ENCODE measurements at places on chromosomes 5 and 9.

- DNase-seq: no peak
Measured at GRCh38 chr5:147782110-147783028, at the start of gene JAKMIP2. TSS of gene JAKMIP2 (minus strand) at chr5:147782728. CDS start at chr5:147671806, 110,922 bp downstream.

DNA sequence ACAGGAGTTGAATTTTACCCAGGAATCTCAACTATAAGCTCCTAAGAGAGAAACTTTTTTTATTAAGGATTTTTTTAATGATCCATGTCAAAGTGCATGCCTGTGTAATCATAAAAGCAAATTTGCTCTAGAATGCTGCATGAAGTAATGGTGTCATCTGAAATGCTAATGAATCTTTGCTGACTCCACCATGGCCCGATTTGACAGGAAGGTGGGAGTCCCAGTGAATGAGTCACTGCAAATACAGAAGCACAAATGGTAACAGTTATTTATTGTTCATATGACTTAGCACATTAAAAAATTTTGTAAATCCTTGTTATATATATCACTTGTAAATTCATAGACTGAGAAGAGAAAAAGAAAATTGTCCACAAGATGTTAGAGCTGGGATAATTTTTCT is 341.3 kb downstream of the RASEF start:
- DNase-seq: no peak

GRCh38 chr5:132273631-132274030 is 16.1 kb downstream of the PDLIM4 start:
- no peak for DNase-seq

DNA sequence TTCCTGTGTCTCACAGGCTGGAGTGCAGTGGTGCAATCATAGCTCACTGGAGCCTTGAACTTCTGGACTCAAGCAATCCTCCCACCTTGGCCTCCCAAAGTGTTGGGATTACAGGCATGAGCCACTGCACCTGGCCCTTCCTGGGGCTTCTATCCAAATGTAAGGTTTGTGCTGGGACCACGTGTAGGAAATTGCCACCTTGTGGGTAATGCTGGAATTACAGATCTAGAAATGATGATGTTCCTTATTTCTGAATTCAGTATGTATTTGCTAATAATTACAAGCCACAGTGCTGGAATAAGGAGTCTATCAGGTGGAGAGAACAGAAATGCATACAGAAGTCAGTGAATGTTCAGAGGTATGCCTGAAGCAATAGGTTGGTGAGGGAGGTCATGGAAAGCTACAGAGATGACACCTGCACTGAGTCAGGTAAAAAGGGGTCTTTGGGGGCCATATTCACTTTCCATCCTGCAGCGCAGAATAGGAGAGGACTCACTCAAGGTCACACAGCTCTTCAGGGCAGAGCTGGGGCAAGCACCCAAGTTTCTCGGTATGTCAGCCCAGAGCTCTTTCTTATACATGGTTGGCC is 8.8 kb upstream of the IGFBPL1 start:
- DNase-seq: peak; percentile 44

- no peak for DNase-seq
Measured at GRCh38 chr9:135341612-135342169, 137.9 kb upstream of the PPP1R26 start.

DNA sequence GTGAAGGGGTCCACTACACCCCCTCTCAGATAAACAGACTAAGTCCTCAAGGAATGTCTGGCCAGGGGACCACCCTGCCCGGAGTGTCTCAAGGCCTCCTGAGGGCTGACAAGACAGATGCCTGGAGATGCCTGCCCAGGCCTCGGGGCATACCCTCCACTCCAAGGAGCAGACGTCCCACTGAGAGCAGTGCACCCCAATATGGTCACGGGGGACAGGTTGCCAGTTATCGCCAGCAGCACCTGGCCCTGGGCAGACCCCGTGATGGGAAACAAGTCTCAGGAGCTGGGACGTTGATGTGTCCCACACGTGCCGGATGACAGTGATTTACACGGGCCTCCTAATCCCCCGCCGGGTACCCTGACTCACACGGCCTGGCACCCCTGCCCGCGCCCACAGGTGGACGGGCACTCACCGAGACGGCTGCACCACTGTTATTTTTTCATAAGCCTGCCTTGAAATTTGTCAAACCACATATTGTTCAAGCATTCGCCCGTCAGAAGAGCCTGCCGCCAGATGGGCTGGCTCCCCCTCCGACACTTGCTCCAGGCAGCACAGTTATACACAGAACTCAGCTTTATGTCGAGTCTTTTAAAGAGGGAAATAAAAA is 43.9 kb downstream of the BARX1 start:
- no peak for DNase-seq

GRCh38 chr5:103109277-103109676 is 10.7 kb downstream of the GIN1 start:
- no peak for DNase-seq

- DNase-seq: no peak
Measured at GRCh38 chr5:150615141-150615699, 25.2 kb upstream of the SYNPO start.

GRCh38 chr5:67268231-67269021 is 71.8 kb upstream of the CD180 start:
- peak; percentile 96 for DNase-seq

GRCh38 chr5:78501411-78502352 is 141.3 kb downstream of the SCAMP1 start:
- DNase-seq: no peak

GRCh38 chr5:58015175-58015574 is 444.7 kb downstream of the PLK2 start:
- DNase-seq: no peak

DNA sequence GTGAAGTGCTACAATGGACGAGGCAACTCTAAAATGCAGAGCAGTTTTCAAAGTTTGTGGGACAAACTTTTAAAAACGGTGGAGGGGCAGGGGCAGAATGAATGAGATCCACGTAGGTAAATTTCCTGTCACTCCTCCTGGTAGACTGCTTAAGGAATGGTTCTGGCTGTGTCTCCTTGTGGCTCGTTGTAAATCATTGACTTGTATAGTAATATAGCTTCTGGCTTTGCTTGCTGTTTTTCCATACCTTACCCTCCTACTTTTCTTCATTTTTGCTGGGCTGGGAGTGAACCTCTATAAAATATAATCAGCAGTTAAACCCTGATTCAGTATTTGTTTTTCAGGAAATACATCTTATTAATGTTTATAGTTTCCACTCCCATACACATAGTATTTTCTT is 235.7 kb downstream of the TUSC1 start:
- DNase-seq: no peak

DNA sequence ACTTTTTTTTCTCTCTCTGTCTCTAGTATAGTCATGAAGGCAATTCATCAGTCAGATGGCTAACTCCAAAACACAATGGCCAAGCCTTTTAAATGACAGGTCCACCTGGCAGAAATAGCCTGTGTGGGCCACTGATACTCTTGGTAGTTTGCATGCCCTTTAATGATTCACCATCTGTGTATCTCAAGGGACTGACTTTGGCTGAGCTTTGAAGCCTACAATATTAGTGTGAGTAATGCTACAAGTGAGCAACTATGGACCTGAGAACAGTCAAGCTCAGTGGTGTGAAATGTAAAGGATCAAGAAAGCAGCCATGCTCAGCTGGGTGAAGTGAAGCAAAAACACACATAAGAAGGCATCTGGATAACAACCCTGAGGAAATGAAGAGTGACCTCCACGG is 506.9 kb downstream of the TLE1 start:
- no peak for DNase-seq

DNA sequence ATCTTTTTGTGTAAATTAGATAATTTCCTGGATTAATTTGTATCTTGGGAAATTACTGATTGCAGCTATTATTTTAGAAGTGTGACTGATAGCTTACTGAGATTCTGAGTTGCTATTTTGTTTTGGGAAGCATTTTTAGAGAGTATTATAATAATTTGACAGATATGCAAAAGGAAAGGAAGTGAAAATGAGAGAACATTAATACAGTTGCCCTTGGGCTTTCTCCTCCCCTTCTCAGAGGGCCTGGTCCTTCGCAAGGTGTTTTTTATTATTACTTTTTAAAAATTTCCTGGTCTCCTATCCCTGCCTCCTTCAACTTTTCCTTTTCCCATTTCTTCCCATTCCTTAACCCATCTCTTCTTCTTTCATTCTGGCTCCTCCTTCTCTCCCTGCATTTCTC is 32.6 kb downstream of the UBAP1 start:
- no peak for DNase-seq

DNA sequence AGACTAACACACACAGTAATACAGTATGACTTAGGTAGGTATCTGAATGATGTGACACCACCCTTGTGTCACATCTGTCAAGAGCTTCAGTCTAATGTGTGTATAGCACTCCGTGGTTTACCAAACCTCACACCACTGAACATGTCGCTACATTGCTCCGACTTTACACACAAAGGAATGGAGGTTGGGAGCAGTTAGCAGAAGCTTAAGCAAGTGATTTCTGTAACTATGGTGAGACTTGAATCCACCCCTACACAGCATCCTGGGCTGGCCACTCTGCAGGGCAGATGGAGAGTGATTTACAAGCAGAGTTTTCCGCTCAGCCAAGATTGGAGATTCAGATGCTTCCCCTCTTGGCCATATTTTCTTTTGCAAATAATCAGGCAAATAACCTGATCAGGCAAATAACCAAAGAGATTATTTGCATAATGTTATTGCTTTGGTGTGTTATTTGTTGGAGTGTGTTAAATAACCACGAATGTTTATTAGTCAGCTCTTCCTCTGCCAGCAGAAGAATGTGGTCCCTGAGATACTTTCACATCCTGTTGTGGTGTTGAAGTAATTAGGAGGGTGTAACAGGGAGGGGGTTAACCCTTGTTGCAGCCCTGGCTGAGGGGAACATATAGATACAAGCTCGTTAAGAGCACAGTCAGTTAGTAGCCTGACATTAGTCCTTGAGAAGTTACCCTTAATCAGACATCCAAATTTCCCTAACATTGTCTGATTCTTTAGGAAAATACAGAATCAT is 92.8 kb downstream of the SNX18 start:
- no peak for DNase-seq

- no peak for DNase-seq
Measured at GRCh38 chr9:90770182-90770738, 31.4 kb upstream of the SYK start.
